ENCODE measurements at places on chromosomes 13 and 19.

DNA sequence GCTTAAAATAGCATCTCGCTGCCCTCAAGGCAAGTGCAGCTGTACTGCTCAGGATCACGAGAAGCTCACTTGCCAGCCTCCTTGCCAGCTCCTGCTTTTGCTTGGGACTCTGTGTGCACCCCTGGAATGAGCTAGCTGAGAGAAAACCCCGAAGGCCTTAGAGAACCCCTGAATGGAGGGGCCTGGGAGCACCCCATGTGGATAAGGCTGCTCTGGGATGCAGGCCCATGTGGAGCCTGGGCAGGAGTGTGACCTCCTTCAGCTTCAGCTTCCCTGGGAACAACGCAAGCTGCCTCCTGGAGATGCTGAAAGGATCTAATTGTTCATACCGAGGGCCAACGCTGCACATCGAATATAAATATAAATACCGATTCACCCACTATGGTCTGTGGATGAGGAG is 109.2 kb downstream of the HSPH1 start:
- DNase-seq, result no peak

DNA sequence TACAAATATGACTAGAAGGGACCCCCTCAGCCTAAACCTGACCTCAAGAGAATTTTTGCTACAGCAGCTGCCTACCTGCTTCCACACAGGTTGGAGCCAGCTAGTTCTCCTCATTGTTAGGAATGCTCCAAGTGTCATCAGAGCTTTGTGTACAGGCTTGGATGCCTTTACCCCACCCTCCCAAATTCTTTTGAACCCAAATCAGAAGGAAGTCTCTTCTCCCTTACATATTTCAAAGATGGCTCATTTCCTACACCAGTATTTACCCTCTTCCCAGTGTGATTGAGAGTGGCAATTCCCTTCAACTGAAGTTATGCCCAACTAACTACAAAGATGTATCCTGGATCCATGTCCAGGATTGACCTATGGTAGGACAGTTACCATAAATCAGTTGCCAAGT is 323.2 kb downstream of the OXGR1 start:
- no peak for DNase-seq

GRCh38 chr13:97468331-97468730 is 34.4 kb downstream of the RAP2A start:
- DNase-seq, result no peak

DNA sequence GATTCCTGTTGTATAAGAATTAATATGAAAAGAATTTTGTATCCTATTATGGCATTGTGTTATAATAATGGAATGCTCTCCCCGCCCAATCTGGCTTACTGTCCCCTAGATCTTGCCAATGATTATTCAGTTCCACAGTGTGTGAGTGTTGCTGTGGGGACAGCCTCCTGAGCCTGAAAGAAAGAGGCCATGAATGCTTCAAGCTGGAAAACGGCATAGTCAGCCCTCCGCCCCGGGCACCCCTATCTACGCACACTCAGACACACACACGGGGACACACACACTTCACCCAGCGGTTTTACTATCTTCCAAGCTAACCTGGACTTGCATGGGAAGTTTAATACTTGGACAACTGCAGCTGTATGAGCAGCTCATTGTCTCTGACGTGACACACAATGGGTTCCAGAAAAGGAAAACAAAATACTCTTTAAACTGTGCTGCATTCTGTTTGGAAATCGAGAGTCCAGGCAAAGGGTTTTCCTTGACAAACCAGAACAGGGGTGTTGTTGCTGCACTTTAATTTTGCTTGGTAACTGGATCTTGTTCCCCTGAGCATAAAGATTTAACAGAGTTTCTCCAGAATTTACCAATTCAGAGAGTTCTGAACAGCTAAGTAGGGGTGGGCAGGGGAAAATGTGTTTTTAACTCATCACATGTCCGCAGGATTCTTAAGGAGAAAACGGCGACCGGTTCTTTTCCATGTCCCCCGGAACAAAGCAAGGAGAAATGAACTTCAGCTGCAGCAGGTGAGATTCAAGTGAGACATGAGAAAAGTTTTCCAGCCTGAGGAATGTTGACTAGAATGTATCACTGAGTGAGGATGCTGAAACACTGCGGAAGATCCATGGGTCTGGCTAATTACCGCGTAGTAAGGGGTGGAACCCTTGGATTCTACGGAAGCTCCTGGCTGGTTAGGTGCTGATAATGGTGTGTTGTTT is 472.9 kb downstream of the FOXO1 start:
- DNase-seq, result no peak

- no peak for DNase-seq
These were observed 12.8 kb downstream of the F2RL3 start for GRCh38 chr19:16901491-16902175.

DNA sequence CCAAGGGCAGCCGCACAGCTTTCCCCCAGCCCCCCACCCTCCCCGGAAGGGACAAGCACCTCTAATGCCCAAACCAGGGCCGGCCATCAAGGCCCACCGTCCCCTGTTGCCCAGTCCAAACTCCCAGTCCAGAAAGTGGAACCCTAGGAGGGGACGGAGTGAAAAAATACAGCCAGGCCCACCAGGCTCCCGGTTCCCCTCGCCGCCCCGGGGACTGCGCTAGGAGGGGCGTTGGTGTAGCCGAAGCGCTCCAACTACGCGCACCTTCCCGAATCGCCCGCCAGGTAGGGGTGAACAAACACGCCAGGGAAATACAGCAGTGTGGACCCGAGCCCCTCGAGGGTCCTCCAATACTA is 1.3 kb downstream of the KLF16 start:
- peak; percentile 43 for DNase-seq

- no peak for DNase-seq
These were observed 61.6 kb downstream of the LRCH1 start for GRCh38 chr13:46614582-46614981.

- DNase-seq, result no peak
These were observed 200.8 kb downstream of the RGCC start for GRCh38 chr13:41658057-41658661.
